Astrocyte of the hippocampus (primary cell): ENCODE measurements at places on chromosomes 5 and 9.

- DNase-seq = no peak
Measured at GRCh38 chr5:132471944-132472343, 18.6 kb downstream of the IRF1 start.

GRCh38 chr5:179803651-179804554, 2.8 kb downstream of the MGAT4B start:
- no peak for DNase-seq

DNA sequence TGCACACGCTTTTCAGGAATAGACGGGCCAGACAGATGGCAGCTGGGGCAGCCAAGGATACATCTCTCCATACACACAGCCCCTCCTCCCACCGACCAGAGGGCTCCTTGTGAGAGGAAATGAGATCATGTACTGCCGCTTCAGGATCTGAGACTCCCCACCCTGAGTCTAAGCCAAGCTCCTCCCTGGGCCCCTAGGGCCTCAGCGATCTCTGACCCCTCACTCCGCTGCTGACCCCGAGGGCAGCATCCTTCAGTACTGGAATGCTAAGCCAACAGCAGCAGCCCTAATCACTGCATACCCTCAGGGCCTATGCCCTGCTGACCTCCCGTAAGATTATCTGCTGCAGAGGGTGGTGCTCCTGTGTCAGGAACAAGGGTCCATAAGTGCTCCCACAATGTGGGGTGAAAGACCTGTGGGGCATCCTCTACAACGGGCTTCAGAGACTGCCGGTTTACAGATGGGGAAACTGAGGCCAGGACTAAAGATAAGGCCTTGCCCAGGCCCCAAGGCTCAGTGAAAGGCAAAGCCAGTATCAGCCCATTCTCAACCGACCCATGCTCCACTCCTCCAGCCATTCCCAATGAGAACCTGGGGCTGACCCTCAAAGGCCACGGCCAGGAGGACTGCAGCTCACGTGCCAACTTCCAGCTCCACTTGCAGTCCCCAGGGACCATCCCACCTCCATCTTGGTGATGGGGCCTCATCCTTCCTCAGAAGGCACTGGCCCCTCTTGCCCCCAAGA, 37.5 kb downstream of the BICD2 start:
- no peak for DNase-seq

- peak; percentile 68 for DNase-seq
Measured at GRCh38 chr5:140966293-140967225, at the start of gene PCDHAC2. PCDHAC2 (plus strand) TSS chr5:140966476; CDS start chr5:140966767, 291 bp downstream.

GRCh38 chr9:98226957-98227356, 28.5 kb downstream of the TBC1D2 start:
- no peak for DNase-seq
